ENCODE measurements at places on chromosomes 12 and 14.

- no peak for DNase-seq
Observed at GRCh38 chr12:81542065-81543010, 216.8 kb downstream of the PPFIA2 start.

GRCh38 chr12:55743406-55744339 lies 751 bp downstream of the GDF11 start:
- DNase-seq = peak; percentile 84

GRCh38 chr12:71938728-71939385 lies at the start of gene TPH2:
Gene TPH2 (plus strand): TSS chr12:71938845. CDS start chr12:71938987, 142 bp downstream.
- peak; percentile 71 for DNase-seq

- no peak for DNase-seq
Observed at GRCh38 chr14:87419925-87420324, 573.1 kb downstream of the GALC start.

- DNase-seq = no peak
Observed at GRCh38 chr12:89481213-89481914, 43.2 kb downstream of the GALNT4 start.

DNA sequence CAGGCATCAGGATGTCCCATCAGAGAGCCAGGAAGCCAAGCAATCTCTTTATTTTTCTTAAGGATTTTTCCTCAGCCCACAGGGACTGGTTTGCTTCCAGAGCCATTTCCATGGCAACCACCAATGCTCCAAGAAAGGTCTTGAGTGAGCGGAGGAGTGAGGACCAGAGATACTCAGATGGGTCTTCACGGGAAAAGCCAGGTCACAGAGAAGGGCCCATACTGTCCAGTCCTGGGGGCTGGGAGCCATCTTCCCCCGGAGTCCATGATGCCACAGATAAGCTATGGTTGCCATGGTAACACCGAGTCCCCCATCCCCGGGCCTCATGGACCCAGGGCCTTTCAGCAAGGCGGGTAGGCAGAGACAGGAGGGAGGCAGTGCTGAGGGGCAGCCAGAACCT lies 28.6 kb downstream of the CMKLR1 start:
- no peak for DNase-seq

DNA sequence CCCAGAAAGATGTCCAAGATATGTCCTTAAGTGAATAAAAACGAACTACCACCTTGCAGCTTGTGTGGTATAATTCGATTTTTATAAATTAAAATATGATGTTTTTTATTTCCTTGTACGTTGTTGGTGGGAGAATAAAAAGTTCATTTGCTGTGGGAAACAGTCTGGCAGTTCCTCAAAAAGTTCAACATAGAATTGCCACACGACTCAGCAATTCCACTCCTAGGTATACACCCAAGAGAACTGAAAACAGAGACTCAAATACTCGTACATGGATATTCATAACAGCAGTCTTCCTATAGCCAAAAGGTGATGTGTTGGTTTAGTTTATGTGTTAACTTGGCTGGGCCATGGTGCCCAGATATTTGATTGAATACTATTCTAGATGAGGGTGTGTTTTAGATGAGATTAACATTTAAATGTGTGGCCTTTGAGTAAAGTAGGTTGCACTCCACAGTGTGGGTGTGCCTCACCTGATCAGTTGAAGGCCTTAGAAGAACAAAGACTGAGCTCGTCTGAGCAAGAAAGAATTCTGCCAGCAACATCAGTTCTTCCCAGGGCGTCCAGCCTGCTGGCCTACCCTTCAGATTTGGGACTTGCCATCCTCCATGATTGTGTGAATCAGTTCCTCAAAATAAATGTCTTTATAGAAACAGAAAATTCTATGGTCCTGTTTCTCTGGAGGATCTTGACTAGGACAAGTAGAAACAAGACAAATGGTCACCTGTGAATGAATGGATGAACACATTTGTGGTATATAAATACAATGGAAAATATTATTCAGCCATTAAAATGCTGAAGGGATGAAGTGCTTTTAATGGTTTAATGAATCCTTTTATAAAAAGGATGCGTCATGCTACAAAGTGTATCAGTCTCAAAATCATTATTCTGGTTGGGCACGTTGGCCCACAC lies 5.1 kb upstream of the DENR start:
- DNase-seq = no peak

- no peak for DNase-seq
Observed at GRCh38 chr14:61454545-61454944, 133.2 kb downstream of the PRKCH start.

DNA sequence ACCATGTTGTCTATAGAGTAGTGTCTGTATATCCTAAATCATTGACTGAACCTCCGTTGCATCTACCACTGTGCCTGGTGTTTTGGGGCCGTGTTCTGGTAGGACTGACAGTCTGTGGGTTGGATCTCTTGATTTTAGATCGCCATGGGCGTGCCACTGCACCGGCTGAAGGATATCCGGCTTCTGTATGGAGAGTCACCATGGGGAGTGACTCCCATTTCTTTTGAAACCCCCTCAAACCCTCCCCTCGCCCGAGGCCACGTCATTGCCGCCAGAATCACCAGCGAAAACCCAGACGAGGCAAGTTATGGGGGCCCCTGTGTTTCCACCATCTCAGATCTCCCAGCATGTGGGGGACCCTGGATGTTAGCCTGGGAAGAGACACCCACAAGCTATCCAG lies 69.1 kb downstream of the ACACB start:
- DNase-seq = no peak

- no peak for DNase-seq
Observed at GRCh38 chr12:100612606-100613005, 39.1 kb downstream of the GAS2L3 start.

DNA sequence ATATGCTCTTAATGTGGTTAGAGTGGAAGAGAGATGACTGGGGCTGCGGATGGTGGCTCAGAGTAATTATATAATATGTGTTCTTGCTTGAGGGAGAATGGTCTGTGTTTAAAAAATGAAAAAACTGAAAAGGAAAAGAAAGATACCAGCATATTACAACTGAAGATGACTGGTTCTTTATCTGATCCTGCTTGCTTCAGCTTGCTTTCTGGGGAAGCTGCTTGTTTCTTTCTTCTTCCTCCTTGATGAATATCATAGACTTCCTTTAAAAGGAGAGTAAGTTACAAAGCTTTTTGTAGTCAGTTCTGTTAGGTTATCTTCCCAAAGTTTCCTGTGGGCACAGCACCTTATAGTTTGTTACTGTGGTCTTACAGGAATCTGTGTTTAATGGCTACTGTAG lies 210.9 kb downstream of the ERC1 start:
- no peak for DNase-seq

- DNase-seq = no peak
Observed at GRCh38 chr12:77571127-77571526, 259.6 kb upstream of the NAV3 start.

- DNase-seq = no peak
Observed at GRCh38 chr14:31122921-31123320, 84.7 kb downstream of the HECTD1 start.

DNA sequence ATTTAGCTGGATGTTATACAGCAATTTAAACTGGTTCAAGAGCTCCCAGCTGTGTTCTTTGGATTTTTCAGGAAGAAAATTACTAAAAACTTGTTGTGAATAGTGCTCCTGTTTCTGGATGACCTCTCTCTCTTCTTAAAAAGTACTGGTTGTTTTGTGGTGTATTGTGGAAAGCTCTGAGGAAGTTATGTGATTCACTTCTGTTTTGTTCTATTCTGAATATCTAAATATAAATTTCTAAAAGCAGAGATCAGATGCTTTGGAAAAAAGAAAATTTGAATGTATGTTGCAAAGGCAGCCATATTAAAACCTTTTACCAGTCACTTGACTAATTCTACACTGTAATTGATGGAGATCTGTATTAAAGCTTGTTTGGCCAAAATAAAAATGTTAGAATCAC lies 3.4 kb upstream of the C3AR1 start:
- DNase-seq = no peak

- DNase-seq = no peak
Observed at GRCh38 chr12:117516034-117516433, 154.6 kb upstream of the NOS1 start.

DNA sequence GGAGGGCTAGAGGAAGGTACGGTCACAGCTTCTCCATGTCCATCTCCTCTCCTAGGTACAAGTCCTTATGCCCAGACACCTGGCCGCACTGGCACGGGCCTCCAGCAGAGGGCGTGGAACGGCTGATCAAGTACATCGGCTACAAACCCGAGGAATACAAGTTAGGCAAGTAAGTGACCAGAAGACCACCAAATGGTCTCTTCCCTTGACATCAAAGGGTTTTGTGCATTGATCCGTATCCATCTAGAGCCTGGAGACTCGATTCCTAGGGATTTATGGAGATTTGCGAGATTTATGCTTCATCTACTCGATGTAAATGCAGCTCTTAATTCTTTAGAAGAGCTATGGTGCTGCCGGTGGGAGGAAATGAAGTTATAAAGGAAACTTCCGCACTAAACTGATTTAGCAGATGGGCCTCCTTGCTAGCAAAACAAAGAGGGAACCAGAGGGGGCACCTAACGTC lies 44.2 kb downstream of the KCTD10 start:
- DNase-seq = peak; percentile 68

- no peak for DNase-seq
Observed at GRCh38 chr12:78402366-78403134, 462.0 kb upstream of the SYT1 start.

GRCh38 chr12:62660756-62661155 lies 194.1 kb downstream of the MON2 start:
- peak; percentile 35 for DNase-seq

DNA sequence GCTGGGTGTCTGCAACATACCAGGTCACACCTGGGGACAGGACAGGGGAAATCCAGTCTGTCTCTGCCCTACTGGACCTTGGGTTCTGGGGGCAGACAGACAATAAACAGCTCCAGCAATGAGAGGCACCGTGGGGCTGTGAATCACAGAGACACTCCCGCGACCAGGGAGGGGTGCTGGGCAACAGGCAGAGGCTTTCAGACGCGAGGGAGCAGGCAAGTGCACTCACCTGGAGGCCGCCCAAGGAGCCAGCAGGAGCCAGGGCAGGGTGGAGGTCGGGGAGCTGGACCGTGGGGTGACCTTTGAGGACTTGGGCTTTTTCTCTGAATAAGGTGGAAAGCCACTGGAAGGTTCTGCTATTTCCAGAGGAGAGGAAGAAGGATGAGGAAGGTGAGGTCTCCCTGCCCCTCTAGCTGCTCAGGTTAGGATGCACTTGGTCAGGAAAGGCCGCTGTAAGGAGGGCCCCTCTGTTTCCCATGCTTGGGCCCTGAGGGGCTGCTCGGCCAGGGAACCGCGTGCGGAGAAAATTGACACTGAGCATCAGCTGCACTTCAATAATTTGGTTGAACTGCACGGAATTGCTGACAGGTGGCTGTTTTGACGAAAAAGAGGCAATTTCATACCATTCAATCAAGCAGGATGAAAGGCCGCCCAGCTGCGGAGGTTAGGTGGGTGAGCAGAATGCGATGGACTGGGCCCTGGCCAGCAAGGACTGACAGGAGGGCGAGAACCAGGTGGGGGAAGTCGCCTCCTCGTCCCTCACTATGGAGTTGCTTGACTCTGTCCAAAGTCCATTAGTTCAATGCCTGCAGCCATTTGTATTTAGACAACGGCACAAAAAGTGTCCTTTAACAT lies 42.2 kb downstream of the JAG2 start:
- DNase-seq = no peak
